Small intestine (tissue), 16 donors: ENCODE measurements at places on chromosomes 4 and X.

DNA sequence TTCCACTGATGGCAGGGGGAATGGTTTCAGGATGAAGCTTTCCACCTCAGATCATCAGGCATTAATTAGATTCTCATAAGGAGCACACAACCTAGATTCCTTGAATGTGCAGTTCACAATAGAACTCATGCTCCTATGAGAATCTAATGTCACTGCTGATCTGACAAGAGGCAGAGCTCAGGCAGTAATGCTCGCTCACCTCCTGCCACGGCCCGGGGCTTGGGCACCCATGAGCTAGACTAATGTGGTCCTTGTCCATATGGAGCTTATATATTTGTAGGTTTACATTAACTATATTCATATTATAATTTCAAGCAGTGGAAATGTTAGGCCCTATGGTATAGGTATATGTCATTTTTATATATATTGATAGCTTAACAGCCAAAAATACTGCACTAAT, 24.4 kb downstream of the SLC9B2 start:
- DNase-seq, result no peak

- DNase-seq, result no peak
Observed at GRCh38 chrX:101931136-101931487, 715 bp downstream of the ZMAT1 start.

- DNase-seq, result no peak
Observed at GRCh38 chr4:183182873-183183725, 84.0 kb downstream of the WWC2 start.

GRCh38 chr4:85637778-85638177, 162.8 kb downstream of the ARHGAP24 start:
- no peak for DNase-seq

DNA sequence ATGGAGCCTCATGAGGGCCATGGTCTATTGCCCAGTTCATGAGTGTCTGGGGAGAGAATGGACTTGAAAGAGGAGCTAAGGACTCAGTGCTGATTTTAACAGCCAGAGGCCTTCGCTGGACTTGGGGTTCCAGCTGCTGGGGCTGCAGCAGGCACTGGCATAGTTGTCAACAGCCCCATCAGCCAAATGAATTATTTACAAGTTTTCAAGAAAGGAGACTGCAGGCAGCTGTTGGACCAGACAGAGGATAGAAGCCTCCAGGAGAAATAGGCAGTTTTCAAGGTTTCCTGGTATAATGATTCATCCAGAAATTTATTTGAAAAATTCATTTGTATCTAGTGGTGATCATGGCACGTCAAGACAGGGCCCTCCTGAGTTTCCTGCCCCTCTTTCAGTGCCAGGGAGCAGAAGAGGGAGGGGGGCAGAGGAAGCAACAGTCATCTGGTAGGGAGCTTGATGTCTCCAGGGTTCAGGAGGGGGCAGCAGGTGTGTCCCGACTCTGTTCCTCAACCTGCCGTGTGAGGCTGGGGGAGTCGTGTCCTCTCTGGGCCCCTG, 63.1 kb upstream of the GPR78 start:
- DNase-seq, result no peak

- DNase-seq, result no peak
Observed at GRCh38 chr4:169215656-169216055, 55.1 kb downstream of the SH3RF1 start.
